ENCODE measurements at places on chromosomes 2 and 18.

GRCh38 chr2:12700989-12701388 is 15.7 kb upstream of the TRIB2 start:
- DNase-seq, result no peak

DNA sequence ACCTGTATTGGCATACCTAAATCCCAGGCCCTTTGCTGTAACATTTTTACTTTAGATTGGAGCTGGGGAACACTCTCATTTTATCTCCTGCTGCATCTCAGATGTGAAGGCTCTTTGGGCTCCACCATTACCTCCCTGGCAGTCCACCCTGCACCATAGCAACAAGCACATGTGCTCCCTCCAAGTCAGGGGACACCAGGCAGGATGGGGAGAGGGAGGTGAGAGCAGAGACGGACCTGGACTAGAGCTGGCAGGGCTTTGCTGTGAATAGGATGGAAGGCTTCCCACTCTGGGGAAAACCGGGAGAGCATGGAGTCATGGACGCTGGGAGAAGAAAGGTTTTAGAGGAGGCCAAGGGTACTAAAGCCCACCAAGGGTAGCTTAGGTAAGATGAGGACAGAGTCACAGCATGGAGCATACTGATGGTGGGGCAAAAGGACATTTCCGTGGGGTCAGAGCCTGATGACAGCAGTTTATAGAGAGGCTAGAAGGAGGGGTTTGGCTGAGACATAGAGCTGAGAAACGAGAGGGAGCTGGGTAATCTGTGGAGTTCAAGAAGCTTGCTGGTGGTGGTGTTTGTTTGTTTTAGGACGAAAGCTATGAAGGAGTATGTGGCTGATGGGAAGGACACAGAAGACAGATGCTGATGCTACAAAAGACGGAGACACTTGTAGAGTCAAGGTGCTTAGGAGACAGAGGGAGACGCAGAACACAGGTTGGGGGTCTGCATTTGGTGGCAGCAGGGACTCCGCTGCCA is 134.8 kb downstream of the COL6A3 start:
- no peak for DNase-seq

GRCh38 chr2:161112908-161113307 is 47.3 kb upstream of the TANK start:
- DNase-seq, result no peak

- DNase-seq, result no peak
Measured at GRCh38 chr2:37168217-37168981, 11.6 kb upstream of the EIF2AK2 start.

- peak; percentile 74 for DNase-seq
Measured at GRCh38 chr2:218781691-218782527, at the start of gene CYP27A1. TSS of gene CYP27A1 (plus strand) at chr2:218782147. CDS start at chr2:218782183, 36 bp downstream.

- DNase-seq, result no peak
Measured at GRCh38 chr18:77755187-77755586, 505.5 kb downstream of the GALR1 start.

DNA sequence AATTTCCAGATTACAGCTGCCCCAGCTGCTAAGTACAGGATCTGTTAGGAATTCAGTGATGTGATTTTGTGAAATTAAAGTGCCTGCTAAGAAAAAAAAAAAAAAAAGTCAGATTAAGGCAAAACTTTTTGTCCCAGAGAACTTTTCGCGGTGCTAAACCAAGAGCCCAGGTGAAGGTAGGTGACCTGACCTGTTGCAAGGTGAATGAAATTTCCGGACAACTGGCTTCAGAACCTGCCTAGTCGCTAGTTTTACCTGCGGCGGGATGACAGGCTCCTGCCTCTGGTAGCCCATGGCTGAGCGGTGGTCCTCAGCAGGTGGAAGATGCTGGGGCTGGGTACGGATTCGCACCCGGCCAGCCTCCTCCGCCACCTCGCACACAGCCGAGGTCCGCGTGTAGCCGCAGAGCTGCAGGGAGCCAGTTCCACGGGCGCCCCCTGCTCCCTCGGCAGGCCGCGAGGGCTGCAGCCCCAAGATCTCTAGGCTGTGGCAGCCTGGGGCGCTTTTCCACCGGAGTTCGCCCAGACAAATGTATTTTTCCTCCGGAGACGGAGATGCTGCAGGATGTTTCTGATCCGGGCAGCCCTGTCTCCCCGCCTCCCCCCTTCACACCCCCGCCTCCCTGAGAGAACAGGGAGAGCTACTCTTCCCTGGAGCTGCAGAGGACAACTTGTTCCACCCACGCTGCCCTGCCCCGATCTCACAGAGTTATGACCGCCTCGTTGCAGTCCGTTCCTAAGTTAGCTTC is at the start of gene SLC38A11:
SLC38A11 (minus strand) TSS at position 572 of the 748 bp plus-strand sequence; CDS start at position 294, 278 bp downstream.
- DNase-seq, result peak; percentile 44

GRCh38 chr2:67486041-67486796 is 89.1 kb downstream of the ETAA1 start:
- no peak for DNase-seq

- DNase-seq, result peak; percentile 82
Measured at GRCh38 chr2:42102591-42103450, 55.0 kb downstream of the PKDCC start.

DNA sequence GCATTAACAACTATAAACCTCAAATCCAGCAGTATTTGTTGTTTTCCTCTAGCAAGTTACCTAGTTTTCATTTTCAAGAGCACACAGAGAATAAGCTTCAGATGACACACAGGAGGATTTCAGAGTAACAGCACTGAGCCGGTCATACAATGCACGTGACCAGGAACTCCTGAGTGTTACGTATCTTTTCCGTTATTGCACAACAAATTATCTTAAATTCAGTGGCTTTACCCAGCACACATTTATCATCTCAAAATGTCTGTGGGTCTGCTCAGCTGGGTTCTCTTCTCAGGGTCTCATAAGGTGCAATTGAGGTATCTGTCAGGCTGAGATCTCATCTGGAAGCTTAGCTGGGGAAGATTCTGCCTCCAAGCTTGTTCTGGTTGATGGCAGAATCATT is 379.5 kb upstream of the KLHL29 start:
- DNase-seq, result no peak

DNA sequence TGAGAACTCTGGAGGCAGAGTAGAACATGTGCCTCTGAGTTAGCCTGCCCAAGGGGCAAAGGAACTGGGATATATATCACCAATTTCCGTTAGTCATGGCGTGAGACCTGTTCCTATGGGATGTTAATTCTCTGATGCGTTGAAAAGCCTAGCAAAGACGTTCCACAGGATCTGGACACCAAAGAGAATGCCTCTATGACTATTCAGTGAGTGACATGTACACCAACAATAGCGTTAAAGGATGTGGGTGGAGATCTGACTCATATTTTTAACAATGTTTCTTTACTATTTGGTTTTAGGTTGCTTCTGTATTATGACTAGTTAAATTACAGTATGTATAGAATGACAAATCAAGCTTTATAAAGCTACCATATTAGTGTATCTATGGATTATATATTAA is 320.9 kb upstream of the MC4R start:
- DNase-seq, result no peak

GRCh38 chr18:26757263-26758019 is 108.1 kb downstream of the AQP4 start:
- DNase-seq, result no peak

DNA sequence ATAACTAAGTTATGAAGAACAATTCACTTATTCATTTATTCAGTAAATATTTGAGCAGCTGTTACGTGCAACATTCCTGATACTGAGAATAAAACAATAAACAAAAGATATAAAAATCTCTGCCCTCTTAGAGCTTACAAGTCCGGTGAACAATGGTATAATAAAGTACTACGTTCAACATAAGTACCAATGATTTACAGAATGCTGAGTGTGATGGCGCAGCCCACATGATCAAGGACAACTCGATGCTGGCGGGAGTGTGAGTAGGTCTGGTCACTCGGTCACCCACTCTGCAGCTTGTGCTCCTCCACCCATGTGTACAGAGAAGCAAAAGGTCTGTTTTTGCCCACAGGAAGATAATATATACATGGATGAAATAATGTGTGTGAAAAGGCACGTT is 254.3 kb downstream of the BCL11A start:
- no peak for DNase-seq

DNA sequence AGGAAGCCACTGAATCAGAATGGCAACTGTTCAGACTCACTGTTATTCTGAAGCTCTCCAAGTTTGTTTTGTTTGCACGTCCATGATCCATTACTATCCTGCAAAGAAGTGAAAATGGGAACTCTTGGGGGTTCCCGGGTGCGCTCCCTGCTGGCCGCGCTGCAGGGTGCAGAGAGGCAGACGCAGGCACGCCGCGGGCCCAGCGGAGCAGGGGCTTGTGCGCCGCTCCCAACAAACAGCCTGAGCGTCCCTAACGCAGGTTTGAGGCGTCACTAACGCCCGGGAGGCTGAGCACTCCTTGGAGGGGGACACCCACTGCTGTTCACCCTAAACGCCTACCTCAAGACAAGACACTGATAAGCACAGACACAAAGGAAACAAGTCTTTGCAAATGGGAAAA is 14.3 kb upstream of the PIEZO2 start:
- DNase-seq, result no peak

DNA sequence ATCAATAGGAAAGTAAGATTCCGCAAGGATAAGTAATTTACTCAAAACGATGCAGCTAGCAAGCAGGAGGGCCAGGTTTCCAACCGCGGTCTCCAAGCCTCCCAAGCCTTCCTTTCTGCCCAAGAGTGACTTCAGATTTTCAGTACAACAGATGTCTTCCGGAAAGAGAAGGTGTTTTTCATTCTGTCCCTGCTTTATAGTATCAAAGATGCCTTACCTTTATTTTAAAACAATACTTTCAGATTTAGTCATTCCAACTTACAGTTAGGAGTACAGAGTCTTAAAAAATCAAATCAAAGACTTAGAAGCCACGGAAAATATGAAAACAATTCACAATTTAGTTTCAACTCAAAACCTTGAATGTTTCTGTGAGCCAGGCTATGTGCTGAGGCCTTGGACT is 43.6 kb downstream of the CYB5A start:
- DNase-seq, result no peak

GRCh38 chr2:165746501-165746900 is 47.5 kb downstream of the GALNT3 start:
- no peak for DNase-seq

GRCh38 chr2:236284208-236284607 is 20.0 kb upstream of the ASB18 start:
- no peak for DNase-seq

GRCh38 chr2:174636987-174637386 is 39.4 kb upstream of the WIPF1 start:
- no peak for DNase-seq

DNA sequence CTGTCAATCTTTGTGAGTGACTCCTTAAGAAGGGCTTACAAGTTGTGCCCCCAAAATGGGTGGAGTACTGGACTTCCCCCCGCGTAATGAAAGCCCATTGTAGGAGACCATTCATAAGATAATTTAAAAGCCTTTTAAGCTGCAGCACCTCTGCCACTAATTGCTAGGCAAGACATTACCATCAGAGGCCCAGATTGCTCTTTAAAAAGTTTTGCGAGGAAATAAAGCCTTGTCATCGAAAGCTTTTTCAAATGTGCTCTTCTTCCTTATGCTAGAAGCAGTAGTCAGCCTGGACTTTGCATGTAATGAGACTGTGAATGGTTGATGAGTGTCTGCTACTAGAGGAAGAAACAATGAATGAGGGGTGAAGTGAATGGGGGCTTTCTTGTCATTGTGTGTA is 345.3 kb upstream of the CDH2 start:
- no peak for DNase-seq

DNA sequence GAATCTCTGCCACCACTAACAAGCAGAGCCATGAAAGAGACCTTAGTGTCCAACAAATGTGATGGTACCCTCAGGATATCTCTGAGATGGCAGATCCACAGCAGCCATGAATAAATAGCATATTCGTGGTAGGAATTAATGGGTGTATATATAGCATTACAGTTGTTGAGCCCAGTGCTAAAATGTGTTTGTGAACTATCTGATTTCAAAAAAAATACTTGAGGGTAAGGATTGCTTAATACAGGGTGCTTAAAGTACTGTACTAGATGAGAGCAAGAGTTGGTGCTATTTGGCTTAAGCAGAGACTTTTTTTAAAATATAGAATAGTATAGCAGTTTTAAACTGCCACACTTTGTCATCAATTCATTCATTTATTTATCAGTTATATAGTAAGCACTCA is 101.5 kb upstream of the GALNT5 start:
- no peak for DNase-seq

DNA sequence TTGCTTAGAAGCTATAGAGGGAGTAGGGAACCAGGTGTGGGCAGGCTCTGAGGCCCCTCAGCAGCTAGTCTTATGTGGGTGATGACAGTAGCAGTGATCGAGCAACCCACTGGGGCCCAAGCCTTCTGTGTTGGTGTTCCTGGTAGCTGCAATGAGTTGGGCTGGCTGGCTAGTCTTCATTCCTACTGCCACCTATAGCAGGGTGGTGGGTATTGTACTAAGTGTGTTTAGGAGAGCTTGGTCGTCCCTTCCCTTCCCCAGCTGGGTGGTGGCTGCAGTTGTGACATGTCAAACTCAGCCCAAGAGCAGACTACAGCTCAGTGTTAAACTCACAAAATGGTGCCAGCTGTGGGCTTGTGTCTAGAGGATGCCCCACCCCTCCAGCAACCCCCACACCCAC is 486.1 kb upstream of the UBE2E3 start:
- no peak for DNase-seq

- no peak for DNase-seq
Measured at GRCh38 chr2:44946372-44947027, 5.0 kb downstream of the SIX3 start.

DNA sequence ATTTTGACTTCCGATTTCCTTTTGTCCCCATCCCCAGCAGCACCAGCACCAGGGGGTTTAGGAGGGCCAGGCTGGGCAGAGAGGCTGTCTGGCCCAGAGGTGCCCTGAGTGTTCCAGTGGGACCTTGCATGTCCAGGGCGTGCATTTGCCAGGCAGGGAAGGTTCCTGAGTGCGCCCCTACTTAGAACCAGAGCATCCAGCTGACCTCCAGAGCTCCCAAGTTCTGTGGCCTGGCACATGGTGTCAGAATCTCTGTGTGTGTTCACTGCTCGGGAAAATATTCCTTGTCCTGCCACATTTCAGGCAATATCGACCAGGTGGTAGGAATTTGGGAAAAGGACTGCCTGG is 5.5 kb downstream of the SIX3 start:
- DNase-seq, result no peak

DNA sequence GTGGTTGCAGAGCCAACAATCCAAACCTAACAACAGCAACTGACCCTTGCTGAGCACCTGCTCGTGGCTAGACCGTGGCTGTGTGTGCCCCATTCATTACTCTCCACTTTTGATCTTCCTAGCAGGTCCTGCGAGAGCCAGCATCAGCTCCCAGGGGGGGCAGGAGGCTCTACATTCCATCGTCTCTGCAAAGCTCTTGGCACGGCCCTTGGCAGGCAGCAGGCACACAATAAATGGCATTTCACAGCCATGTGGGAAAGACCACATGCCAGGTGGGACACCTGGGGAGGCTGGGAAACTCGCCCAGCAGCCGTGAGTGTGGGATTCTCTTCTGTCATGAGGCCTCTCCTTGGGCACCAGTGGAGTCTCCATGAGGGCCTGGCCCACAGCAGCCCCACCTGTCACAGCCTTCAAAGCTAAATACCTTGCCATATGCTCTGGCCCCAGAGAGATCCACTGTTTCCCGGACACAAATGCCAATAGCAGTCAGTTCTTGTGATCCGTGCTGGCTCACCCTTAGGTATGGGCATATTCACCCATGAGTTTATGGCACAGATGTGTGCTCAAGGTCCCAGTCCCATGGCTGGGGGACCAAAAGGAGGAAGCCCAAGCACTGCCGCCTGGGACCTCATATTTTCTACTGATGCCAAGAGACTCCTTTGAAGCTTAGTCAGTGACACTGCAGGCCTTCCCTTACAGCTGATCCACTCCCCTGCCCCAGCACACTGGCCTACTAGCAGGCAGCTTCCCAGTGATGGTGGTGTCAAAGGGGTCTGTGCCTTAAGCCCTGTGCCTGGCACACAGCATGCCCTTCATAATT is 6.8 kb upstream of the TEX51 start:
- no peak for DNase-seq

GRCh38 chr2:64311948-64312621 is 141.9 kb upstream of the LGALSL start:
- peak; percentile 85 for DNase-seq

Data from right forelimb (tissue), 1 donor.